Right lung (tissue), 10 donors: ENCODE measurements at places on chromosomes 2 and 18. TPM values are rescaled to one million over a fixed set of nuclear protein-coding genes. Genes with fewer than 3 reads are reported as not detected.

The TWIST2 gene
- polyA plus RNA-seq = 5.2 TPM

- DNase-seq = no peak
These were observed 54.5 kb downstream of the HS1BP3 start for GRCh38 chr2:20596193-20596972.

DNA sequence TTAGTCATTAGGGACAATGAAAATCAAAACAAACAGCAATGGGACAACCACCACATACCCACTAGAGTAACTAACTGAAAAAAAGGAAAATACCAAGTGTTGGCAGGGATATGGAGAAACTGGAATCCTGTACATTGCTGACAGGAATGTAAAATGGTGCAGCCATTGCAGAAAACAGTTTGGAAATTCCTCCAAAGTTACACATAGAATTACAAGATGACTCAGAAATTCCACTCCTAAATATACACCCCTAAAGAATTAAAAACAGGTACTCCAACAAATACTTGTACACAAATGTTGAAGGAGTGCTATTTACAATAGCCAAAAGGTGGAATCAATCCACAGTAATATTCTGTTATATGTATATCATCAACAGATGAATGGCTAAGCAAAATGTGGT lies 110.9 kb downstream of the ROCK1 start:
- DNase-seq = no peak

DNA sequence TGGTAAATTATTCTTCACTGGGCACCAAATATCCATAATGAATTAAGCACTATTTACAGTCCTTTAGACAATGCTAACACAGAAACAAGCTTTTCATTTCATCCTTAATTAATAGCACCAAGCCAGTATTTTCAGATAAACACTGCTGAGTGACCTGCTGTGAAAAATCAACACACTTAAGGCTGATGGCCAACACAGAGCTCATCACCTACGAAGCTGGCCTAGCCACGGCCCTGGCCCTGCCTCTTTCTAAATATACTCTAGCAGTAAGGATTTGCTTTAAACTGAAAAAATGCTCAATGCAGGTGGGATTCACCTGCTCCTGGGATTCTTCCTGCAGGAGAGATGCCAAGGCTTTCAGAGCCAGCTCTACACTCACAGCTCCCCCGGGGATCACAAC lies 18.4 kb downstream of the CYB5A start:
- no peak for DNase-seq

DNA sequence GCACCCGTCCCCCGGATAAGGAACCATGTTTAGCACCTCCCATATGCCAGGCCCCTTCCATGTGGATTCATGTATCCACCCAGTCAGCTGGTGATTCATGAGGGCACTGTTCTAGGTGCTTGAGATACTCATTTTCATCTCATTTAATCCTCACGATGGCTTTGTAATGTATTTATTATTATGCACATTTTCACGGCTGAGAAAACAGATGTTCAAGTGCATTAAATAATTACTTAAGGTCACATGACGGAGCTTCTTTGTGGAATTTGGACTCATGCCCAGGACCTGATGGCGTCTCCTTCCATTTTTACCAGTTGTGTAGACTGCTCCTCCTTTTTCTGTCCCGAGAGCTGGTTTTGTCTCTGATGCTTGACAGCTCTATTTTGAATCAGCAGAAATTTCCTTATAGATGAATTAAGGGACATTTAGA lies 72.2 kb upstream of the RBM44 start:
- peak; percentile 78 for DNase-seq

- no peak for DNase-seq
These were observed 13.0 kb upstream of the SLC9A2 start for GRCh38 chr2:102606353-102606752.

- DNase-seq = no peak
These were observed 1.6 kb downstream of the MAP4K4 start for GRCh38 chr2:101698844-101699754.

GRCh38 chr2:28523902-28524301 lies 28.0 kb downstream of the PLB1 start:
- no peak for DNase-seq

DNA sequence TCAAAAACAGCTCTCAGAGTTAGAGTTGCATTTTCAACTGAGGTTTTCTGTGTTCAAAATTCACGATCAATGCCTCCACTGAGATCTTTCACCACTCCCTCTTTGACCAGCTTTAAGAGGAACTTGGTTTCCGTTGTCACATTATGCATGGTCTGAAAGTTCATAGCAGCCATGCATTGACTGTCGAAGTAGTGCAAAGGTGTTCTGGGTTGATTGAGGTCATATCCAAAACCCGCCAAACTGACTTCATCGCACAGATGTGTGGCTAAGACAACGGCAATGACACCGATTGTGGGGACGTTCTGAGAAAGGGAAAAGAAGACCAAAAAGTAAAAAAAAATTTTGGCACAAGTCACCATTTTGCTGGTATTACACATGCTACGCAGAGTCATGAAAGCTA lies 48.7 kb downstream of the ST3GAL5 start:
- DNase-seq = no peak

GRCh38 chr2:68908392-68908970 lies 37.3 kb upstream of the BMP10 start:
- no peak for DNase-seq

The FNDC4 gene
- polyA plus RNA-seq = 14.5 TPM

DNA sequence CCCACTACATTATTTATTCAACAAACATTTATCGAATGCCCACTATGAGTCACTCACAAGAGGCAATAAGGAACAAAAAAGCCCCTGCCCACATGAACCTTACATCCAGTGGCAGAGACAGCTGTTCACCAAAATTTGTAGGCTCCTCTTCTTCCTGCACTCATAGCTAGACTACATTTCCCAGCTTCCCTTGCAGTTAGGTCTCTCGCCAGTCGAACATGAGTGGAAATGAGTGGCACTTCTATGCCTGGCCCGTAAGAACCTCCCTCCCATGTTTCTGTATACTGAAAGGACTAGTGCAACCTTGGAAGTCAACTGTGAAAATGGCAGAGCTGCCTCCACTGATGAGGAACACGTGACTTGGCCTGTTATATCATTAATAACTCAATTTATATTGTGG lies 19.4 kb upstream of the NCOA1 start:
- no peak for DNase-seq

The MTIF2 gene
- 24.3 TPM for polyA plus RNA-seq

DNA sequence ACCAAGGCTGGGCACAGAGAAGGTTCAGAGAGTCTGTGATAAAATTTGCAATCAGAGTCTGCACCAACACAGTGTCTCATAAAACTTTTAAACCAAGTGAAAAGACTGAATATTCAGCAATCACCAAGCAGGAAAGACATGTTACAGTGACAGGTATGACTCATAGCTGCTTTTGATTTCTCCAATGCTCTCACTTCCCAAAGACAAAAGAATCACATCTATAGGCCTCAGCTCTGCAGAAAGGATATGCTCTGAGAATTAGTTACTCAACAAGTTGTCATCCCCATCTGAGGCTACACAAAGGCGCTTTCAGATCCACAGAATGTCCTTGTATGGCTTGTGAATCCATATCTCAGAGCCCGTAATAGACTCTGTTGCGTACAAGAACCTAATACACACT lies 92.5 kb downstream of the KCNF1 start:
- no peak for DNase-seq

The GIGYF2 gene
- 65.3 TPM for polyA plus RNA-seq

DNA sequence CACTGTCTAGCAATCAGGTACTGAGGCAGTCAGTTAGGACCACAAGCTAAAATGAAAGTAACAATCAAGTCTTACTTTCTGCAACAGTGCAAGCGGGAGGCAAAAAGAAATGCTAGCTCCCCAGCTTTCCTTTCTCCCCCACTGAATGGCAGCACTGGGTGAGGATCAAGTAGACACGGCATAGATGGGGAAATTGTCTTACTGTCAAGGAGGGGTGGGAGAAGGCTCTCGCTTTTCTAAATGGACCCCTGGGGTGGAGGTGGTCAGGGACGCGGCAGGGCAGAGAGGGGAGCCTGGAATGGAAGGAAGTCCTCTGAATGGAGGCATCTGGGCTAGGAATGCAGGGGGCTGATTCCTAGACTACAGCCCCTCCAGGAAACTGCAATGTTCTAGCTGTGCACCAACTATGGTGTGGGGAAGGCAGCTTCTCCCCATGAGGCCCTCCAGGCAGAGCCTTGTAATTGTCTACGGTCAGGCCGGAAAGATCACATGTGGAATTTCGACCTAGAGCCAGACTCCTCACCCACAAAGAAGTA lies 24.3 kb downstream of the METTL8 start:
- no peak for DNase-seq

The ANKRD23 gene
- polyA plus RNA-seq = 9.6 TPM

The LNPK gene
- polyA plus RNA-seq = 47.3 TPM

GRCh38 chr2:194464964-194465638 lies 1191.9 kb upstream of the SLC39A10 start:
- no peak for DNase-seq

GRCh38 chr2:7209757-7210555 lies 292.7 kb downstream of the RNF144A start:
- DNase-seq = no peak

DNA sequence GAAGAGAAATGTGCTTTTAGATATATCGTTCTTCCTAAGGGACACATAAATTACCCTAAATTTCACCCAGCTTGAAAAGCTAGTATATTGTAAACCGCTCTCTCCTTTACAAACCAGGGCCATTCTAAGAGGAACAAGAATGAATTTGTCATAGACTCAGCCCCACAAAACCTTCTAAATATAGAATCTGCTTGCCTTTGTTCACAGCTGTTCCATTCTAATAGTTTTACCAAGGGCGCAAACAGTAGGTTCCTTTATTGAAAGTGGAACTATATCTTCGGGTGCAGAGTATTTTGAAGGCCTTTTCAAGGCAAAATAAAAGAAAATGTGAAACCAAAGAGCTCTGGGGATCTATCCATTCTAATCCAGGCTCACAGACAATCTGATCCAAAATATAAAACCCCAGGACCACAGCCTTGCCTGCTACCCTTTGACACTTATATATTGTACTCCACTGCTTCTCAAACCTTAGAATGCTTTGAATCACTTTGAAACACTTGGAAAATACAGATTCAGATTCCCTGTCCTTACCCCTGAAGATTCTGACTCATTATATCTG lies 316.8 kb downstream of the PAX3 start:
- no peak for DNase-seq

DNA sequence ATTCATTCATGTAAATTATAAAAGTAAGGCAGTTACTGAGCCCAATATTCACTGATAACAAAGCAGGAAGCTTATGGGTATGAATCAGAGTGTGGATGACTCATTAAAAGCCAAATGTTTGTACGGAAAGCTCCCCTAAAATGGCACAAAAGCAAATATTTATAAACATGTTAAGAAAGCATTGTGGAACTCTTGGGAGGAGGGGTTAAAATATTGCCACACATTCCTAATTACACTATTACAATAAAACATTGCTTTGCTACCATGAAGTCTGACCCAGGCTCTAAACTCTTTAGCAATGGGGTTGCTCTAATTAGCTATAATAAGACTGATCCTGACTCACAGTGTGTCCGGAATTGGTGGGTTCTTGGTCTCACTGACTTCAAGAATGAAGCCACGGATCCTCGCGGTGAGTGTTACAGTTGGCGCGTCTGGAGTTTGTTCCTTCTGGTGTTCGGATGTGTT lies 110.9 kb downstream of the NAB1 start:
- DNase-seq = peak; percentile 1

- DNase-seq = peak; percentile 38
These were observed 46.0 kb downstream of the GAREM1 start for GRCh38 chr18:32424696-32425095.

The KCNJ13 gene
- polyA plus RNA-seq = 5.4 TPM

GRCh38 chr2:19815746-19816145 lies 86.0 kb downstream of the TTC32 start:
- DNase-seq = no peak

- DNase-seq = no peak
These were observed 42.4 kb downstream of the ST3GAL5 start for GRCh38 chr2:85846411-85846810.

GRCh38 chr2:608297-608696 lies 68.9 kb downstream of the TMEM18 start:
- DNase-seq = no peak

- DNase-seq = no peak
These were observed 22.7 kb upstream of the PDIA6 start for GRCh38 chr2:10835052-10835970.

The POTEJ gene
- polyA plus RNA-seq = not detected

The C2orf92 gene
- 23.7 TPM for polyA plus RNA-seq

DNA sequence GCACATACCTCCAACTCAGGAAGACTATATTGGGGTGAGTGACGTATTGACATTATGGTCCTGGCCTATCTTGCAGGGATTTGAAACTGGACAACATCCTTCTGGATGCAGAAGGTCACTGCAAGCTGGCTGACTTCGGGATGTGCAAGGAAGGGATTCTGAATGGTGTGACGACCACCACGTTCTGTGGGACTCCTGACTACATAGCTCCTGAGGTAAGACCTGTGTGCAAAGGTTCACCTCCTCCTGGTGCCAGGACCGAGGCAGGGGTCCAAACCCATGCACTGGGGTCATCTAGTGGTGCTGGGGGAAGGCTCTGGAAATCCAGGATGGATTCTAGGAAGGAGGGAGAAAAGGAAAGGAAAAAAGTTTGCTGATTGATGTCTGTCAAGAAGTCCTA lies 152.2 kb upstream of the EPAS1 start:
- DNase-seq = no peak

The LIMS1 gene
- 62.0 TPM for polyA plus RNA-seq

DNA sequence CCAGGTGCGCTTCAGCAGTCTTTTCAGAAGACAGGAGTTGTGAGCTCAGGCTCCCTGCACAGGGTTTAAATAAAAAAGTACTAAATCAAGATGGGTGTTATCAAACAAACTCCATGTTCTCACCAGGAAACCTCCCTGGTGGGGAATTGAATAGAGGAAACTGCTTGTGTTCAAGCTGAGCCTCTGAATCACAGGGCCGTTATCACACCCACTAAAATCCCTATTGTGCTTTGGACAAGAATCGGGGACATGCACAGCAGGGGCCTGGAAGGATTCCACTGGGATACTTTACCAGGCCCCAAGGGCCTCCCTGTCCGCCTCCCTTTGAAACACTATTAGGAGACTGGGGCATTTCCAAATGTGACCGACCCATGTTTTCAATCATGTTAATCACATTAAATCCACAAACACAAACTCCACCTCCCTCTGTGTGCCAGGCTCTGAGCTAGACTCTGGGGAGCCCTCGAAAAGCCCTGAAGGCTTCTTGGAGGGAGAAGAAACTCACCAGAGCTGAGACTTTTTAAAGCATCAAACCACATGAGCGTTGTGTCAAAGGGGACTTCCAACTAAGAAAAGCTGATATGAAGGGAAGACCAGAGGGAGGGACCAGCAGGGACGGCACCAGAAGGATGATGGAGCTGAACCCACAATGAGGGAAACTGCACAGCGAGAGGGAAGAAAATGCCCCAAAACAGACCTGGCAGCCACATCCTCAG lies 458.7 kb upstream of the ID2 start:
- DNase-seq = no peak

- DNase-seq = no peak
These were observed 153.2 kb downstream of the HAUS1 start for GRCh38 chr18:46257366-46257765.

- peak; percentile 66 for DNase-seq
These were observed 151.7 kb upstream of the ZNF521 start for GRCh38 chr18:25503567-25504081.

The TMEM198 gene
- polyA plus RNA-seq = 2.5 TPM
